ENCODE measurements at places on chromosomes 4 and X.

DNA sequence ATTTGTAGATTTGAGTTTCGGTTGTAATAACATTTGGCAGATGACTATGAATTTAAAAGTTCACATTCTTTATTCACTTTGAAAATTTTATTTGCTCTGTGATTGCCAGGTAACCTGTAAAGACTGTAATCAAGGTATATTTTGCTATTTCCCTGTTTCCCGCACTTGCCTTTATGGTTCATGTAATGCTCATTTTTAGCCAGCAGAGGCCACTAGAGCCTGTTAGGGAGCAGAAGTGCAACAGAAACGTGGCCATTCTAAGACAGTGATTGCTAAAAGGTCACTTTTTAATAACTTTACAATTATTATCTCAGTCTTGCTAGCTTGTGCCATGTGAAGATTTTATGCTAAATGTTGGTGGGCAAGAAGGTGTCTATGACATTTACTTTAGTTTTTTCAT lies 12.4 kb downstream of the YIPF6 start:
- DNase-seq, result peak; percentile 35

DNA sequence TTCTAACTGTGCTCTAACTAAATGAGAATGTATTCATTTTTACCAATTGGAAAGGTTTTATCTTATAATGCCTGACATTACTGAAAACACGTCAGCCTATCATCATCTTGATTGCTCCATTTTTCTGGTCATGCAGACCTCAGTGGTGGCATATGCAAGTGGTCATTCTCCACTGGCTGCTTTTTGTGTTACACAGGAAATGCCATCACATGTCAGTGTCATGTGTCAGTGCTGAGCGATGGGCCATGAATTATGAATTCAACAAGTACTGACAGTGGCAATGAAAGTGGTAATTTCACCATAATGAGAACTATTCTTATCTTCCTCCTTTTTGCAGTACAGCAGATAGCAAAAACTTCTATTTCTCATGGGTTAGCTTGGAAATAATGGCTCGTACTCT lies 190.5 kb downstream of the PACRGL start:
- DNase-seq, result no peak

GRCh38 chr4:15513545-15513944 lies 43.9 kb downstream of the CC2D2A start:
- no peak for DNase-seq

DNA sequence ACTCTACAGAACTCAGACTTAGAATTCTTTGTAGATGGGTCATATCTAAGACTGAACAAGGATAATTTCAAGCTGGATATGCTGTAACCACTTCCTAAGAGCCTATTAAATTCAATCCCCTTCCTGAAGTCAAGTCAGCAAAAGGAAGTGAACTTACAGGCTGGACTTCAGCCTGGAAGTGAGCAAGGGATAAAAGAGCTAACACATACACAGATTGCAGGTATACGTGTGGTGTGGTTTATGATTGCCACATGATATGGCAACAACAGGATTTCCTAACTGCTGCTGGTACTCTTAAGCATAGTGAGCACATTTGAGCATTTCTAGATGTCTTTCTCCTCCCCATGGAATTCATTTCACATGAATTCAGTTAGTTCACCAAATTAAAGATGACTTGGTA lies 38.2 kb upstream of the UXT start:
- no peak for DNase-seq

DNA sequence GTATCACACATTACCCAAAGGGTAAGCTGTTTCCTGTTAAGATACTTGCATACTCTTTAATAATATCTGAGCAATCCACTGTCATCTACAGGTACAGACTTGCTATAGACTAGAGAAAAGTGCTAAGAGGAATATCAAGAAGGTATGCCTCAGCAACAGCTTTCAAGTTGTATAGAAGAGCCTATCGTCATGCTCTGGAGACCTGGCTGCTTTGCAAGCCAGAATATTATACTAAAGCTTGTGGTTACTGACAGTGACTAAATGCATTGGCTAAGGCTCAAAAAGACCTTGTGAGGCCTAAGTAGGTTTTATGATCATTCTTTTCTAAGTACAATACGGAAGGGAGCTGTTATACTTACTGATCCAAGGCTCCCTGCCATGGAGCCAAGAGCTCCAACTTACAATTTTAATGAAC lies 11.3 kb downstream of the LAMP2 start:
- no peak for DNase-seq

- no peak for DNase-seq
Observed at GRCh38 chrX:151715752-151716151, at the start of gene FATE1. TSS of gene FATE1 (plus strand) at chrX:151716035. CDS start at chrX:151716120, 85 bp downstream.

GRCh38 chr4:6445403-6446129 lies 26.8 kb downstream of the PPP2R2C start:
- no peak for DNase-seq

GRCh38 chr4:91488946-91489345 lies 814.8 kb upstream of the GRID2 start:
- no peak for DNase-seq
